ENCODE measurements at places on chromosomes 2 and 18.

GRCh38 chr18:79480171-79481045 is 84.7 kb downstream of the NFATC1 start:
- H3K4me3 ChIP-seq, result no peak overlapping the region
- no peak overlapping the region for H3K27ac ChIP-seq
- H3K27me3 ChIP-seq, result no peaks in the 10 kb centered on the region
- no peaks in the 10 kb centered on the region for H3K4me1 ChIP-seq
- no peak for DNase-seq

GRCh38 chr2:106996171-106996769 is 110.3 kb upstream of the ST6GAL2 start:
- no peaks in the 10 kb centered on the region for H3K27me3 ChIP-seq
- H3K27ac ChIP-seq, result no peak overlapping the region
- no peaks in the 10 kb centered on the region for H3K4me1 ChIP-seq
- no peaks in the 10 kb centered on the region for H3K36me3 ChIP-seq
- H3K4me3 ChIP-seq, result no peak overlapping the region

DNA sequence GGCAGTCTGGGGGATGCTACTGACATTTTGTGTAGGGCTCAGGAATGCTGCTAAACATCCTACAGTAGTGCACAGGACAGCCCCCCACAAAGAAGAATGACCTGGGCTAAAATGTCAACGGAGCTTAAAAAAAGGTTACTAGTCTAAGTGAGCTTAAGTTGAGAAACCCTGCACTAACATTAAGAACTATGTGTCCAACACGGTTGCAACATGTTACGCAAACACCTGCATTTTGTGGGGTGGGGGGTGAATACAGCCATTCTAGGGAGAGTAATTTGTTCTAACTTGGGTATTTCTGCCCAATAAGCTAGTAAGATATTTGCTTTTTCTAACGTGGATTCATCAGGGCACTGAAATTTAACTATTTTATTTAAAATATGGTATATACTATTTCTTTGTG is 57.9 kb downstream of the SLC8A1 start:
- H3K27me3 ChIP-seq, result no peaks in the 10 kb centered on the region
- no peak for DNase-seq
- H3K4me1 ChIP-seq, result no peaks in the 10 kb centered on the region
- no peaks in the 10 kb centered on the region for H3K36me3 ChIP-seq
- no peak overlapping the region for H3K4me3 ChIP-seq
- H3K27ac ChIP-seq, result no peak overlapping the region

GRCh38 chr2:119525614-119526013 is 1.3 kb upstream of the SCTR start:
- H3K27me3 ChIP-seq, result peaks cover 34% of the 10 kb centered on the region
- H3K27ac ChIP-seq, result no peak overlapping the region
- DNase-seq, result no peak
- no peak overlapping the region for H3K4me3 ChIP-seq

Measured in activated CD4-positive, alpha-beta memory T cell treated with anti-CD3 and anti-CD28 coated beads, Interleukin-2, amount 10 ng/mL, durations not matched to agents 7 days and 5 days (primary cell).